H9 (cell line): ENCODE measurements at places on chromosomes 3 and 15. TPM values are rescaled to one million over a fixed set of nuclear protein-coding genes. Genes with fewer than 3 reads are reported as not detected.

The CD200R1 gene
- total RNA-seq = not detected in 2 replicates

The PLSCR4 gene
- 1.1 and 1.2 TPM in 2 replicates for total RNA-seq

The GALNT15 gene
- total RNA-seq = 0.04 TPM in 1 of 2 replicates, not detected in the other

The KLHL40 gene
- not detected in 2 replicates for total RNA-seq

- DNase-seq = no peak
These were observed 123.8 kb downstream of the TIGIT start for GRCh38 chr3:114417675-114418074.

DNA sequence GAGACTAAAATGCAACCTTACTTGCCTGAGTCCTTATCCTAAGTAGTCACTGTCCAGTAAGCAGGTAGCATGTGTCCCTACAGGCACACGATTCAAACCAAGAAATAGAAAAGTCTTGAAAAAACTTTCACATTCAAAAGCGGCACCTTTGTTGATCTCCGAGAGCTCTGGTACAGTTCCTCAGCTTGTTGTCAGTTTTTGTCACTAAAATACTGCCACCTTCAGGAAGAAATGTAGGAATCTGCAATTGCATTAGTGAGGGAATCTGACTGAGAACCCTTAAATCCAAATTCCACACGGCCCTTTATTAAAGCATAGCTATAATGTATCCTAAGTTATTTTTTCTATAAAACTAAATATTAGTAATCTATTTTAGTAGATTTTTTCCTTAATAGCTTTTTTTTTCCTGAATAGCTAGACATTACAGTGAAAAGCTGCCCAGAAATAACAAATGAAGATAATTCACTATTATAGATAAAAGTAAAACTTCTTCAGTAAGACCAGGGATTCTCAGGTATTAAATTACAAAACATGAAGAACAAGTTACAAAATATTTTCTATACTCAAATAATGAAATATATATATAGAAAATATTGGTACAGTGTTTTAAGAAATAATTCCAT lies 44.0 kb downstream of the CCDC54 start:
- no peak for DNase-seq

DNA sequence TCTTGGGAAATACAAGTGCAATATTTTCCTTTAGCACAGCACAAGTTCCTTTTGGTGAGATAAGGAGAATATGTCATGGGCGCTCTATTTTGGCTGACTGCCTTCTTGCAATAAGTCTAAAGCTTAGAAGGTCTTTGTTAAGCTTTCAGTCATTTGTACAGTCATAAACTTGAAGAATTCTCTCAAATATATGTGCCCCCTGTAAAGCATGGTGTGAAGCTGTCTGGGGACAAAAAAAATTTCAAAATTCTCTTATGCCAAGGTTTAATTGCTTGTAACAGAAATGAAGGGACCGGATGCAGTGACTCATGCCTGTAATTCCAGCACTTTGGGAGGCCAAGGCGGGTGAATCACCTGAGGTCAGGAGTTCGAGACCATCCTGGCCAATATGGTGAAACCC lies 21.7 kb upstream of the ARID3B start:
- no peak for DNase-seq

- no peak for DNase-seq
These were observed 270.0 kb downstream of the NAALADL2 start for GRCh38 chr3:175129126-175129525.

The ADGRG7 gene
- not detected in 2 replicates for total RNA-seq

The COL6A5 gene
- 0.04 TPM in 2 replicates for total RNA-seq

The CADM2 gene
- 10.0 and 10.9 TPM in 2 replicates for total RNA-seq

The RPN1 gene
- total RNA-seq = 170 and 174 TPM in 2 replicates

The CADPS gene
- total RNA-seq = 5.4 and 6.6 TPM in 2 replicates

- DNase-seq = no peak
These were observed 85.7 kb downstream of the RYR3 start for GRCh38 chr15:33396475-33396874.

- peak; percentile 69 for DNase-seq
These were observed 824 bp upstream of the CILP start for GRCh38 chr15:65212097-65212496.

The ST3GAL6 gene
- 4.7 and 6.4 TPM in 2 replicates for total RNA-seq

The RPL29 gene
- 1,592 and 1,656 TPM in 2 replicates for total RNA-seq

- DNase-seq = no peak
These were observed 31.0 kb downstream of the P3H2 start for GRCh38 chr3:190089711-190090110.

- peak; percentile 58 for DNase-seq
These were observed 149.9 kb downstream of the SHQ1 start for GRCh38 chr3:72698154-72698917.

- DNase-seq = no peak
These were observed 79.2 kb upstream of the OCA2 start for GRCh38 chr15:28178290-28178689.

- peak; percentile 20 for DNase-seq
These were observed 108.8 kb downstream of the LRRK1 start for GRCh38 chr15:101027920-101028319.

The SAXO2 gene
- total RNA-seq = 2.6 and 3.1 TPM in 2 replicates

DNA sequence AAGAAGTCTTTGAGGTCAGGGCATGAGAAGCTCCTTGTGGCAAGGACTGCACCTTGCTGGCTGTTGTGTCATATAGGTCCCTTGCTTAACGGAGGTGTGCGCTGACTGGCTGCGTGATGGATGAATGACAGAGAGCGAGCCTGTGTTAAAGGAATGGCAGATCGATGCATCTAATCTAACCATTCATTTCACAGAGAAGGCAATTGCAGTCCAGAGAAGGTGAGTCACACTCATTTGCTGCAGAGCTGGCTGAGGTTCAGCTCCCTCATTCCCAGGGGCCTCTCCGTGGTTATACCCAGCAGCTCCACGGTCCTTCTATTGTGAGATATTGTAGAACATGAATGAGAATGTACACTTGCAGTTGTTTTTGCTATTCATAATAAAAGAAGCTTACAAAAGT lies 289.3 kb downstream of the EPHB1 start:
- DNase-seq = no peak

The PXYLP1 gene
- 17.9 and 19.8 TPM in 2 replicates for total RNA-seq

DNA sequence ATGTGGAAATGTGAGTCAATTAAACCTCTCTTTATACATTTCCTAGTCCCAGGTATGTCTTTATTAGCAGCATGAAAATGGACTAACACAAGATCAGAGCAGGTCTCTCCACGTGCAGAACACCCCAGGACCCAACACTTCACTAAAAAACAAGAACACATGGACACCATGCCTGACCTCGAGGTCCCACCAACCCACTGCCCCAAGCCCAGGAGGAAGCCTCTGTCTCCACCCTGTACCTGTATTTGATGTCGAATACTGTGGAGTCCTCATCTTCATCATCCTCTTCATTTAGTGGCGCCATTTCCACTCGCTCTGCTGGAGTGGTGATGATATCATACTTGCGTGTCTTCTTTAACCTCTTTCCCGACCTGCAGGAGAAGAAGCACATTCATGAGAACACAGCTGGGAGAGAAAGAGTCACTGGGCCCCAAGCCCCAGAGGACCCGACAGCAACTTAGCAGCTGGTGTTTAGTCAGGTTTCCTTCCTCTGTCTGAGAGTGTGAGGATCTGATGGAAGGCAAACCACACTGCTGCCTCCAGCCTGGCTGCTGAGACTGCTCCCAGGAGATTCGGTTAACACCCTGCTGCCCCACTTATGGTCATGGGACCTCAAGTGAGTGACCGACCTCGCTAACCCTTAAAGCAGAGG lies 25.5 kb downstream of the FAM174B start:
- DNase-seq = no peak

The CHRM5 gene
- total RNA-seq = not detected in 2 replicates

- no peak for DNase-seq
These were observed 21.8 kb upstream of the EPB42 start for GRCh38 chr15:43242616-43243015.

DNA sequence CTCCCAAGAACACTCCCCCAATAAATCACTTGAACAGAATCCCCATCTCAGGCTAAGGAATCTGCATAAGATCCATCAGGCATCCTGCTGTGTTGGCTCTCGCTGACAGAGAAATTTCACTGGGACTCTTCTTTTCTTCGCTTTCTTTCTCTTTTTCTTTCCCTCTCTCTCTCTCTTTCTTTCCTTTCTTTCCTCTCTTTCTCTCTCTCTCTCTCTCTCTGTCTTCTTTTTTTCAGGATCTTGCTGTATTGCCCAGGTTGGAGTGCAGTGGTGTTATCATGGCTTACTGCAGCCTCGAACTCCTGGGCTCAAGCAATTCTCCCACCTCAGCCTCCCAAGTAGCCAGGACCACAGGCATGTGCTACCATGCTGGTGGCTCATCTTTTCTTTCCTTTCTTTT lies 4.5 kb upstream of the SLC28A1 start:
- DNase-seq = no peak

The CCDC80 gene
- total RNA-seq = 4.6 and 5.4 TPM in 2 replicates

- no peak for DNase-seq
These were observed 7.6 kb upstream of the HES1 start for GRCh38 chr3:194128202-194128918.

DNA sequence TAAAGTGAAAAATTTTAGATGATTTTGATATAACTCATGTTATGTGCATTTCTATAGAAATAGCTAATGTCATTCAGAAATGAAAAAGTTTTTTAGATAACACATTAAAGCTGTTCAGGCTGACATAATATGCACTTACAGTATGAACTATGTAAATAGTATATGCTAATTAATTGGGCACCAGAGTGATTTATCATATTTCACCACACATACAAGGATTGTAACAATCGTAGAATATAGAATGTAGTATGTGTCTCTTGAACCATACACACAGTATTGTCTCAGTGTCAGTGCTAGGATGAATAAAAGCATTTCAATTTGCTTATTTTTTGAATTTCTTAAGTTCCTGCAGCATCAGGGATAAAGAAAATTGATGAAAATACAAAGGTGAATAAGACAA lies 710.0 kb downstream of the OTOL1 start:
- no peak for DNase-seq

The FRMD4B gene
- total RNA-seq = 2.0 and 3.4 TPM in 2 replicates

DNA sequence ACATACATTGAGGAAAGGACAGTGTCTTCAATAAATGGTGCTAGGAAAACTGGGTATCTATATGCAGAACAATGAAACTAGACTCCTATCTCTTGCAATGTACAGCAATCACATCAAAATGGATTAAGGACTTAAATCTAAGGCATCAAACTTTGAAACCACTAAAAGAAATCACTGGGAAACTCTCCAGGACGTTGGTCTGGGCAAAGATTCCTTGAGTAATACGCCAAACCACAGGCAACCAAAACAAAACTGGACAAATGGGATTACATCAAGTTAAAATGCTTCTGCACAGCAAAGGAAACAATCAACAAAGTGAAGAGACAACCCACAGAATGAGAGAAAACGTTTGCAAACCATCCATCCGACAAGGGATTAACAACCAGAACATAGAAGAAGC lies 14.5 kb downstream of the LAMP3 start:
- DNase-seq = no peak

- DNase-seq = no peak
These were observed 76.3 kb upstream of the ATP2B2 start for GRCh38 chr3:10581716-10582115.

The FOXL2 gene
- total RNA-seq = 0.22 and 0.29 TPM in 2 replicates

GRCh38 chr3:122912772-122913538 lies 114.6 kb downstream of the SEMA5B start:
- peak; percentile 48 for DNase-seq

DNA sequence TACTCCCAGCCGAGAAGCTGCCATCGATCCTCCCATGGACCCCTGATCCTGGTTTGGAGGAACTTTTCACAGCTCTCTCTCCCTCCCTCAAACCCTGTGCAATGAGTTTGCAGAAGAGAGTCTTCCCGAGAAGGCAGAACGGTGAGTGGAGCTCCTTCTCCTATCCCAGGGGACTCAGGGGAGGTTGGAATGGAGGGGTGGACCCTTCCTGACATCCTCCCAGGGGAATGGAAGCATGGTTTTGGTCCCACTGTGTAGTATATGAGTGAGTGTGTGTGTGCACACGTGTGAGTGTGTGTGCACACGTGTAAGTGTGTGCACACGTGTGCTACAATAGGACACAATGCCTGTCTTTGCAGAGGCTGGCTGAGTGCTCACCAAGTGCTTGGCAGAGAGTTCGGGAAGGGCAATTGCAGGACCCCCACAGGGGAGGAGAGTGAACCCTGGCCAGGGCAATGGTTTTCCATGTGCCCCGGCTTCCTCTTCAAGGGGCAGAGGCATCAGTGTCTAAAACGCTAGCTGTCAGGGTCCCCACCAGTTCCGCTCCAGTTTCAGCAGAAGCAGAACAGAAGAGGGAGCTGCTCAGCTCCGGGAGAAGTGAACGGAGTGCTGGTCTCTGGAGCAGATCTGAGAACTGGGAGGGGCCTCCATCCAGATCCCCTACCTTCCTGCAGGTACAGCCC lies 13.8 kb upstream of the IL16 start:
- peak; percentile 44 for DNase-seq

DNA sequence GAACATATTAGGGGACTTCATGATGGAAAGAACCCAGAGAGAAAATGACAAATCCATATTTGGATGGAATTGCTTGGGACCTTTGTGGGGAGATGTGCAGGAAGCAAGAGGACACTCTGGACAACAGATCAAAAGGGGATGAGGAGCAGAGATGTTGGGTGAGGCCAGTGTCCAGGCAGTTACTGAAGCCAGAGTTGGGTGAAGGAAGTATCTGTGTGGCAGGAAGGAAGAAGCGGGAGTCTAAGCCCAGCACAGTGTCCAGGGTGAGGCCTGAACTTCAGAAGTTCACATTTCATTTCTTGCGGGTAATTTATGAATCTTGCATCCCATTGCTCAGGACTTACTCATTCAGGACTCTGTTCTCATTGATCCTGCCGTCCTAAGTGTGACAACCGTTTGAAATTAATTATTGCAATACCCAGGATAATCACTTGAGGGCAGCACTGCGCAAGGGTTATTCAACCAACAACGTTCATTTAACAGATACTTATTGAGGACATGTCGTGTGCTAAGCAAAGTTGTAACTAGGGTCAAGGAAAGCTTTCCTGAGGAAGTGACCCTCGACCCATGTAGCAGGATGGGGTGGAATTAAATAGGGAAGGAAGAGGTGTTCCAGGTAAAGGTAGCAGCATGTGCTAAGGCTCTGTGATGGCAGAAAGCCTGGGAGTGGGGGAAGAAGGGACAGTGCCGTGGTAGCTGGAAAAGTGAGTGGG lies 61.3 kb upstream of the CMTM8 start:
- DNase-seq = peak; percentile 70

- DNase-seq = peak; percentile 95
These were observed at the start of gene PDIA5 for GRCh38 chr3:123066896-123067688. Gene PDIA5 (plus strand): TSS chr3:123067025. CDS start chr3:123067165, 140 bp downstream.

DNA sequence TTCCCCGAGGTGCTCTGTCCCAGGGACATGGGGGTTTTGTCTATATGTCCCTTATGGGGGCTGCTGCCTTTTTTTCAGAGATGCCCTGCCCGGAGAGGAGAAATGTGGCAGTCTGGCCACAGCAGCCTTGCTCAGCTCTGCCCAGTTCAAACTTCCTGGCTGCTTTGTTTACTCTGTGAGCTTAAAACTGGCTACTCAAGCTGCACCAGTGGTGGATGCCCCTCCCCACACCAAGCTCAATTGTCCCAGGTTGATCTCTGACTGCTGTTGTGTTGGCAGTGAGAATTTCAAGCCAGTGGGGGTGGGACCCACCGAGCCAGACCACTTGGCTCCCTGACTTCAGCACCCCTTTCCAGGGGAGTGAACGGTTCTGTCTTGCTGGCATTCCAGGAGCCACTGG lies 188.9 kb downstream of the STXBP5L start:
- DNase-seq = no peak
